Smooth muscle cell of trachea (primary cell): ENCODE measurements at places on chromosomes 2 and 18. TPM values are rescaled to one million over a fixed set of nuclear protein-coding genes. Genes with fewer than 3 reads are reported as not detected.

MSTN gene
- 0.17 and 0.29 TPM in 2 replicates for total RNA-seq

GPR45 gene
- total RNA-seq, result not detected in 2 replicates

SERPINB2 gene
- total RNA-seq, result 2.6 and 6.5 TPM in 2 replicates

IL1RL2 gene
- 0.73 and 2.3 TPM in 2 replicates for total RNA-seq

NMS gene
- total RNA-seq, result not detected in 2 replicates

KLHL41 gene
- total RNA-seq, result 5.4 and 9.8 TPM in 2 replicates

SLC38A11 gene
- 0.29 and 0.99 TPM in 2 replicates for total RNA-seq

CD226 gene
- total RNA-seq, result 0.44 and 0.66 TPM in 2 replicates

WDR35 gene
- 13.2 and 20.4 TPM in 2 replicates for total RNA-seq

EVA1A gene
- 18.0 and 32.1 TPM in 2 replicates for total RNA-seq

PKDCC gene
- 55.1 and 129 TPM in 2 replicates for total RNA-seq

RAD51AP2 gene
- not detected in 2 replicates for total RNA-seq

CRYBA2 gene
- not detected in 2 replicates for total RNA-seq

ZSWIM2 gene
- under 0.01 TPM in 1 of 2 replicates, not detected in the other for total RNA-seq

GAD1 gene
- total RNA-seq, result 0.33 TPM in 1 of 2 replicates, not detected in the other

KCNIP3 gene
- 2.9 and 3.6 TPM in 2 replicates for total RNA-seq
